ENCODE measurements at places on chromosomes 2 and 18.

GRCh38 chr18:25181581-25181980 lies 170.4 kb downstream of the ZNF521 start:
- no peak for DNase-seq

GRCh38 chr2:207122651-207123334 lies 43.0 kb downstream of the KLF7 start:
- DNase-seq, result no peak

DNA sequence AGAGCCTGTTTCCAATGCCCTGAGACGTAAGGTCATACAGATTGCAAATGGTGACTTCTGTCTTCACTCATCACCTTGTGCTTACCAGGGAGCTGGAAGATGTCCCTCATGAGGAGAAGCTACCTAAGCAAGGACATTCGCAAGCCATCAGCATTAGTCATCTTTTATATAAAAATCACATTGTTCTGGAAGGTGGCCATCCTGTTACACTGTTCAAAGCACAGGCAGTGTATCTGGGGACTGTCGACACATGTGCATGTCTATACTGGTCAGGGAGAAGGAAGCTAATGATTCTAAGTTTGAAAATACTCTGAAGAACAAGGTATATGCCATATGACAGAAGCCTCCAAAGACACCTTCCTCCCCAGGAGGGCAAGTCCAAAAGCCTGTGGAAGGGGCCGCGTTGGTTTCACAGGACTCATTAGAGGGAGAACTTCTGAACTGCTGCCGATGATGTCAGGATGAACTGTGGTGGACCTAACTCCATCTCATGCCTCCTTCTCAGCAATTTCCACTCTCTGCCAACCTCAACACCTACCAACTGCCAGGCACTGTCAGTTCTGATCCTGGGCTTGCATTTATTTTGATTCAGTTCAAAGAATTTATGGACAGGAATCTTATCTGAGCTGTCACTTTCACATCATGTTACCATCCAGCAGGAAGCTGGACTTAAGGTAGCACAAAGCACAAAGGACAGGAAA lies 39.4 kb downstream of the DNER start:
- no peak for DNase-seq

GRCh38 chr2:165793161-165793778 lies 777 bp downstream of the GALNT3 start:
- DNase-seq, result peak; percentile 12

GRCh38 chr18:13831864-13832508 lies 8.0 kb downstream of the MC5R start:
- no peak for DNase-seq

GRCh38 chr2:48750128-48750739 lies 5.3 kb downstream of the LHCGR start:
- no peak for DNase-seq

GRCh38 chr18:48263192-48263853 lies 145.9 kb downstream of the ZBTB7C start:
- DNase-seq, result no peak

- DNase-seq, result peak; percentile 67
These were observed 36.8 kb upstream of the WIPF1 start for GRCh38 chr2:174634130-174635014.

DNA sequence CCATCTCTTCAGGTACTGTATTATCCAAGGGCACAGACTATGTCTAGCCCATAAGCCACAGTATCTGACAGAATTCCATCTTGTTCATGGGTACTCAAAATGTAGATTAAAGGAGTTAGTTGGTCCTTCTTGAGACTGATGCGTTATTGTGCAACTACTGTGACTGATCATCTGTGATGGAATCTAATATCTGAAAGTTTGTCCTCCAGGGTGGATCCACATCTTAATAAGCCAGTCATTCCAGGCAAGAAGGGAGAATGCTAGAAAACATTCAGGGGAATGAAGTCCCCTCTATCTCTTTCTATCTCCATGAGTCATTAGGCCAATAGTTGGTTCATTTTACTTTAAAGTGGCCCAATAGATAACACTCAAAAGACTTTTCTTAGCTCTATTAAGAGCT lies 252.6 kb downstream of the EXOC6B start:
- no peak for DNase-seq

DNA sequence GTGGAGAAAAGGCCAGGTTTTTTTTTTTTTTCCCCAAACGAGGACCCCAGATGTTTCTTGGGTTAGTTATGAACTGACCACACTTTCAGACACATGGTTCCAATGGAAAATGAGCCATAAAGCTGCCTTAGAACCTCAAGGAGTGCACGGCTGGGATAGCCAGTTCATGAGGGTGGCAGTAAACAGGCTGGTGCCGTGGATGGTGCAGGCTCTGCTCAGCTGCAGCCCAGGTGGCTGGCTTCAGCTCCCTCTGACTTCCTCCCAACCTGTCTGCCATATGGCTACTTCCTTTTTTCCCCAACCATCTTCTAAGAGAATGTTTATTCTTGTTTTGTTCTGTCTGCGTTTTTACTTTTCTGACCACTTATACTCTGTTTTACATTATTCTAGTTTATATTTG lies 109.8 kb upstream of the LMAN1 start:
- no peak for DNase-seq

DNA sequence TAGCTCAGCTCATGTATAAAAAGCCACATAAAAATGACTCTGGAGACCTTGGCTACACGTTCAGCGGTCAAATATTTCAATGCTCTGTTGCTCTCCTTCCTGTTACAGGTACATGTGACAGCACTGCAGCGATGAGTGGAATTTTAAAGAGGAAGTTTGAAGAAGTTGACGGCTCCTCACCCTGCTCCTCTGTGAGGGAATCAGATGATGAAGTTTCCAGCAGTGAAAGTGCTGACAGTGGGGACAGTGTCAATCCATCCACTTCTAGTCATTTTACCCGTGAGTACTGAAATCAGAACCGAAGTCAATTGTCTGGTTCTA lies 125.4 kb downstream of the CSRNP3 start:
- peak; percentile 75 for DNase-seq

GRCh38 chr2:190862571-190862991 lies 18.0 kb upstream of the GLS start:
- no peak for DNase-seq

DNA sequence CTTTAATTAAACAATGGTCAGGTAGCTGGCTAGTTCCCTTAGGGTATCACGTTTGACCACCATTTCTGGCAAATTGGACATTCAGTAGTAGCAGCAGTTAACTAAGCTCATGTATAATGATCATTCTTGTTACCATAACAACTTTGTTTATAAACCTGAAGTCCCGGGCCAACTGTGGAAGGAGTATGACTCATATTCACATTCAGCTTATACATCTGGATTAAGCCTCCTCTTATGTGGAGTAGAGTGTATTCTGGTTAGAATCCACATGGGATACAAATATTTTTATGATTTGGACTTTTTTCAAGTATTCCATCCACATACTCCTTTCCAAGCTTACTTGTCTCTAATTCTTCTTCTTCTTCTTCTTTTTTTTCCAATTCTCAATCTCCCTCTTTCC lies 70.3 kb upstream of the ZSWIM2 start:
- DNase-seq, result no peak

- DNase-seq, result no peak
These were observed 18.3 kb downstream of the ERBB4 start for GRCh38 chr2:212520340-212520739.

DNA sequence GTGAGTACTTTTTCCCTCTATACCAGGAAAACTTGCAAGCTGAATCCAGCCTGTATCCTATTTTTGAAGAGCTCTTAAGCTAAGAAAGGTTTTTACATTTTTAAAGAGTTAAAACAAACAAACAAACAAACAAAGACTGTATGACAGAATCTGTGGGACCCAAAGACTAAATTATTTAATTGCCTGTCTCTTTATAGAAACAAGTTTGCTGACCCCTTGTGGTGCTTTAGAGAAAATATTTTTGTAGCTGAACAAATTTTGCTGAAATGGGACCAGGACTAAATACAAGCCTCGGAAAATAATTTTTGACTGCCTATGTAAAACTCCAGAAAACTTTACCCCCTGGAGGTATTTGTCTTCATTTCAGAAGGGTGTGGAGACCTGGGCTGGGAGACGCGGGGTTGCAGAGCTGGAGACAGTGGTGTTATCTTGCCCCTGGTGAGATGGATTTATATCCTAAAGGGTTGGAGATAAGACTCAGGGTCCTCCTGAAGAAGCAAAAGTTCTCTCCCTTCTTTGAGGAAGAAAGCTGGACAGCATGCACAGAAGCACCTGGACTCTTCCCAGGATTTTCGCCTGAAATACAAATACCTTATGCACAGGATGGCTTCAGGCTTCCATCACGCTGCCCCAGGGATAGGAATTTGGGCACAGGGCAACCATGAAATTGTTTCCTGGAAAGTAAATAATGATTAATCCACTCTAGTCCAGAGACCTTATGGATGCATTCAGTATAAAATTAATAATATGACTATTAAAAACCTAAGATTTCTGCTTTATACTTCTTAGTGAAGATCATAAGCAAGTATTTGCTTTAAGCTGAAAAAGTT lies 54.3 kb downstream of the TMX3 start:
- peak; percentile 24 for DNase-seq

GRCh38 chr2:164719996-164720941 lies 99.0 kb upstream of the GRB14 start:
- DNase-seq, result no peak

DNA sequence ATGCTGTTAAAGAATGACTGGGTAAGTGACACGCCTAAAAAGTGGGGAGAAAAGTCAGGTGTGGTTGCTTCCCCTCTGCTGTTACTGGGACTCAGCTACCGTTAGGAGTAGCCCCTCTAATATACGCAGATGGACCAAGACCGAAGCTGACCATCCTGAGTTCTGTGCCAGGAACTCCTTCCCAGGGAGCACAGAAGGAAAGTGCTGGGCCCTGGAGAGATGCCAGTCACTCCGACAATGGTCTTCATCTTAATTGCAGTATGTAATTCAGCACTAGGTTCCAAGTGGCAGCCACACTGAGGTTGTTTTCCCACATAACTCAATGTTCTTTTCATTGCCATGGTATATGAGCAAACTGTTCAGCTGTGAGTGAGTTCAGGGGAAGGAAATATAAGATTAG lies 19.6 kb upstream of the TMEM200C start:
- no peak for DNase-seq

DNA sequence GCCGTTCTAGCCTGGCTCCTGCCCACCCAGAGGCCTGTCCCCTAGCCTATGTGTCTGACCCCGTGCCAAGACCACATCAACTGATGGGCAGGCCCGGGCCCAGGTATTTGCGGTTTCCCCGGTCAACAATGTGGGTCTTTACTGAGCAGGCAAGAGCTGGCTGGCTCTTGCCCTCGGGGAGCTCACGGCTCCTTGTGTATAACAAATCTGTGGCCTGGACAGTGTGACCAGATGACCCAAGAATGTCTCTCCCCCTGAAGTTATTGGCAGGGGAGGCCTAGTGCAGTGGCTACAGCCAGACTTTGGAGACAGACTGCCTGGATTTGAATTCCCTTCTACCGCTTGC lies 179.6 kb downstream of the KLHL29 start:
- DNase-seq, result no peak

DNA sequence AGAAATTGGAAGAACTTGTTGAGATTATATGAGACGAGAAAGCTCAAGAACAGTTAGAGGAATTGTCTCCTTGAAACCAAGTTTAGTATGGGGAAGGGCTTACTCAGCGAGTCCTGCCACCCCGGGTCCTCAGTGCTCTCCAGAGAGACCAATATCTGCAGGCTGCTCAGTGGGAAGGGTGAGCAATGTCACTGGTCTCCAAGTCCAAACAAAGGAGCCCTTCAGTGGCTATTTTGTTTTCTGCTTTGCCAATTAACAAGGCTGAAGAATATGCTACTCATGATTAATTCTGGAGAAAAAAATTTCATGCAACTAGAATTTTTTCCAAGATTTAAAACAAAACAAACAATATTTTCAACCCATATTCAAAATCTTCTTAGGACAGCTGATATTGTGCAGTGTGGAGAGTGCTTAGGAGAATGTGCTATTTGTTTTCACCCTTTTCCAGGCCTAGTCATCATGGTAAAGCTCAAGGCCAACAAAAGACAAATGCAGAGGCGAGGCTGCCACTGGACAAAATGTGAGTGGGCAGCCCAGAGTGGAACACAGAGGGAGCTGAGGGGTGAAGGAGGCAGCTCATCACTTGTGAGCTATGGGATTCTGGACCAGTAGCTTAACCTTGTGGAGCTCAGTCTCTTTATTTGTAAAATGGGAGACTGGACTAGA lies 83.8 kb upstream of the TMEM17 start:
- no peak for DNase-seq

Data from naive B cell (primary cell).